ENCODE measurements at places on chromosomes 4 and X.

DNA sequence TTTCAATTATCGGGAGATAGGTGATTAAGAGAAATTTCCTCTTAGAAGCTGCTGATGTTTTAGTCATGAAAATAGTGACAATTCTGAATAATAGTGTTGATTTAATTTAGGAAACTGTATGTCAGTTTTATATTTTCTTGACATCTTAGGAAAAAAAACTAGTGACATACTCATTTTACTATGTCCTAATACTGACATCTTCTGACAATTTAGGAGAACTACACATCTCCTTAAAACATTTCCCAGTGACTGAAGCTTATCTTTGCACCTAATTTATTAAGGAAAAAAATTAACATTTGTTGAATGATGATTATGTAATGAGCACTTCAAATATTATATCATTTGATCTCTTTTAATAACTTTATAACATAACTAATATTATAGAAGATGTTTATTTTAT is 42.0 kb upstream of the RBMXL3 start:
- no peak for DNase-seq

DNA sequence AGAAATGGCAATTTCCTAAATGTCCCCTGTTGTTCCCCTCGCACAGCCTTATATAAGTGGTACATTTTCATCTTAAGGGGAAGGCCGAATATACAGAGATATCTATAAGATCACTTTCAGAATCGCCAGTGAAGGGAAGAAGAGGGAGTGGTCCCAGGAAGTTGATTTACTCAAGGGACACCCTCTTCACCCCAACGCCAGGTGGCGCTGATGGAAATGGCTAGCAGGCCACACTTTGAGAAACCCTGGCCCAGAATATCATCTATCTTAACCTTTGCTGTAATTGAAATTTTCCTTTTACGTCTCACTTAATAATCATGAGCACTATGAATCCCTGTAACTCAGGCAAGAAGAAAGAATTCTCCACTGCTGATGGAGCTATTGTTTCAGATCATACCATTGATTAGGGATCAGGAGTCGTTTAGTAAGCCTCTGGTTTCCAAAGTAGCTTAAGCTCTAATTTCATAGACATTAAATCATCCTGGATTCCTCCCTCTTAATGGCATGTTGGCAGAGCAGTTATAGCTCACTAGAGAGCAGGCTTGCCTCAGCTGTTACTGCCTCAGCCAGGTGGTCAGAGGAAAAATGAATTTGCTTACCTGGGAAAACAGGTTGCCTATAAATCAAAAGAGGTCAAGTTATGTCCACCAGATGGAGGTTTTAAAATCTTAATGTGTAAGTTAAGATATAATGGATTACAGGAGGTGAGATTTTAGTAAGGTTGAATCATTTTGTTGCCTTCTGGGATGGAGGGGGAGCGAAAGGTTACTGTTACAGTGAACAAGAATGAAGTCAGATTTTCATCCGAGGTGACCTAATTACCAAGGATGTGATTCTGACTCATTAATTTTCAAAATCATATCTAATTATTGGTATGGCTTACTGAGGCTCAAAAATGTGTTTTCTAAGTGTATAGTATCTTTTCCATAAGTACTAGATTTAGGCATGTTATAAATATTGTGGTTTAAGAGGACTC is 941.2 kb upstream of the TENM3 start:
- peak; percentile 52 for DNase-seq

GRCh38 chr4:38805530-38806145 is 1.0 kb upstream of the TLR1 start:
- no peak for DNase-seq

DNA sequence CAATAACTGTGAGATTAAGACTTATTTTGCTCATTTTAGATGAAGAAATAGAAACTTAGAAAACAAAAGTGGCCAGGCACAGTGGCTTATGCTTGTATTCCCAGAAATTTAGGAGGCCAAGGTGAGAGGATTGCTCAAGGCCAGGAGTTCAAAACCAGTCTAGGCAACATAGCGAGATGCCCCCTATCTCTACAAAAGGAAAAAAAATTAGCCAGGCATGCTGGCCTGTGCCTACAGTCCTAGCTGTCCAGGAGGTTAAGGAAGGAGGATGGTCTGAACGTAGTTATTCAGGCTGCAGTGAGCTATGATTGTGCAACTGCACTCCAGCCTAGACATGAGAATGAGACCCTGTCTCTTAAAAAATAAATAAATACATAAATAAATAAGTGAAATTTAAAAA is 28.0 kb downstream of the APELA start:
- no peak for DNase-seq

DNA sequence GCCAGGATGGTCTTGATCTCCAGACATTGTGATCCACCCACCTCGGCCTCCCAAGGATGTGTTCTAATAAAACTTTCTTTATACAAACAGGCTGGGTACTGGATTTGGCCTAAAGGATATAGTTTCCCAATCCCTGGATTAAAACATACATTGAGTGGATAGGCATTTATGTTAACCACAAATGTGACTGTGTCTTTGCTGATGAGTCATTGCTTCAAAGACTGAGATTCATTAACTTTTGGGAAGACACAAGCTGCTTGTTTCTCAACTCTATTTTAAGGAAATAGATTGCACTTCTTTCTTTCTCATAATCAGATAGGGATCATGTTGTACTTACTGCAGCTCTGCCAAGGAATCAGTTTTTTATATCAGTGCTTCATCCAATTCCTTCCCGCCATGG is 131.3 kb upstream of the AGA start:
- no peak for DNase-seq

- DNase-seq, result no peak
Observed at GRCh38 chr4:85393201-85393600, 81.7 kb upstream of the ARHGAP24 start.

GRCh38 chrX:132480581-132481203 is 8.1 kb downstream of the MBNL3 start:
- DNase-seq, result peak; percentile 53

DNA sequence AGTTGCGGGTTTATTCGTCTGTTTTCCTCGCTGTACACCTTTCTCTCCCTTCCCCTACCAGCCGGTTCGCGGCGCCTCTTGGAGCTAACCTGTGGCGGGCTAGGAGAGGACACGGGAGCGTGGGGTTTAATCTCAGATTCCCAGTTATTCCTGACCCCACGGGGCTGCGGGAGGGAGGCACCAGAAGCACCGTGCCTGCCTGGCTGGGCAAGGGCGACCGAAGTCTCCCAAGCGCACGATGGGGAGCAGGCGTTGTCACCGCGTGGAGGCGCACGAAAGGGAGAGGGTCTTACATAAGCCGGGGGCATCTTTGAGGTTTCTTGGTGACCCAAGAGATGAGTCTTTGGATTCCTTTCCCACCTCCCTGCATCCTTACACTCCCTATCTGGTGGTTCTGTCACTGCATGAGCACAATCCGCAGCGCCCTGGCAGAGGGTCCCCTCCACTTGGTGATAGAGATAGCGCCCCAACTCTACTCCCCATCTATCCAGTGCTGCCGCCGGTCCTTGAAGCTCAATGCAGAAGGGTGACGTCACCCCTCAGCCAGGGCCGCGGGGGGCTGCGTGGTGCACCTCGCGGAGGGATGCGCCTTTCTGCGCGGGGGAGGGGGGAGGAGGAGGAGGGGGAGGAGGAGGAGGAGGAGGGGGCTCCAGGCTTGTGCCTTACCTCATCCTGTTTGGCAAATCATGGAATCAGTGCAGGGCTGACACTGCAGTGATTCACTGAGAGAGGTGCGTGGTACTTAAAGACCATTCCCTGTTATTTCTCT is 793 bp downstream of the TSPAN7 start:
- DNase-seq, result no peak

DNA sequence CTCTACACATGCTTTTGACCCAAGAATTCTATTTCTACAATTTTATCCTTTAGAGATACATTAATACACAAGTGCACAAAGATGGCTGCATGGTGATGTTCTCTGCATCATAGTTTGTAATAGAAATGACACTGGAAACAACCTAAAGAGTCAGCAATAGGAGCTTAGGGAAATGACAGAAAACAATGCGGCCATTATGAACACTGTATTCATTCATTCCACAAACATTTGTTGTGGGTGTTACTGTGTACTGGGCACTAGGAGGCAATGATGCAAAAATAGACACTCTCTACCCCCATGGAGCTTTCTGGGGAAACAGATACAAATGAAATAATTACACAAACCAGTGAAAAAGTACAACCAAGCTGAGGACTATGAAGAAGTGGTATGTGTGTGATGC is 32.0 kb downstream of the IDS start:
- DNase-seq, result no peak

DNA sequence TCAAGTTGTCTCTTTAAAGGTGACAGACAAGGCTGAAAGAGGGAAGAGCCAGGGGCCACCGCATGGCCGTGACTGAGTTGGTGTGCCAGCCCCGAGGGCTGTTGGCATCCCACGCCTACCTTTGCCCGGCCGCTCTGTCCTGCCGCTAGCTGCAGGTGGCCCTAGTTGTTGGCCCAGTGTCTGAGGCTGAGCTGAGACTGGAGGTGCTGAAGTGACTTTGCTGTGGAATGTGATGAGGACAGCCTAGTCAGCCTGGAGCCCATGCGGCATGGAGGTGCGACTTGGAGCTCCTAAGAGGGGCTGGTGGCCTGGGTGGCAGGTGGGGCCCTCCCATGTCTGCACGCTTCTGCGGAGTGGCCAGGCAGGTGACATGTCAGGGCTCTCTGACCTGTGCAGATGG is 6.6 kb downstream of the TADA2B start:
- DNase-seq, result no peak

DNA sequence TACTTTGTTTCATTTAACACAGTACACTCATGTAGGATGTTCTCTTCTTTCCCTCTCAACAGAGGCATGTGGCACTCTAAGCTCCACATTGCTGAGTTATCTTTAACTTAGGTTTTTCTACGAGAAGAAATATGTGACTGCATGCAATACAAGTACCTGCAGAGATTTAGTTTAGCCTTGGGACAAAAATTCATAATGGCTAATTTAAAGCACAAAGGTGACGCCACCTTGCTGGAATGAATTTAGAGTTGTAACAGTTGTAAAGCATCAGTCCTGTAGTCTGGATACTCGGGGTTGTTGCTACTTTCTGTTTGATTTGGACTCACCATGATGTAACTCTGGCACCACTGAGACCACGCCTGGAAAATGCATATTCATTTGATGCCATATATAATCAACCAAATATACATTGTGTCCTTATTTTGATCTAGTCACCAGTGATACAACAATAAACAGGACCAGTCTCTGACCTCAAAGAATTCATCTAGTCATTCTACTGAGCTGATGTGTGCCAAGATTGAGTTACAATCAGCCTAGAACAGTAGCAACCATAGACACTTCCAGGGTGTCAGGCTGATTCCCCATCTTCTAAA is 451.0 kb upstream of the ZFP42 start:
- no peak for DNase-seq

DNA sequence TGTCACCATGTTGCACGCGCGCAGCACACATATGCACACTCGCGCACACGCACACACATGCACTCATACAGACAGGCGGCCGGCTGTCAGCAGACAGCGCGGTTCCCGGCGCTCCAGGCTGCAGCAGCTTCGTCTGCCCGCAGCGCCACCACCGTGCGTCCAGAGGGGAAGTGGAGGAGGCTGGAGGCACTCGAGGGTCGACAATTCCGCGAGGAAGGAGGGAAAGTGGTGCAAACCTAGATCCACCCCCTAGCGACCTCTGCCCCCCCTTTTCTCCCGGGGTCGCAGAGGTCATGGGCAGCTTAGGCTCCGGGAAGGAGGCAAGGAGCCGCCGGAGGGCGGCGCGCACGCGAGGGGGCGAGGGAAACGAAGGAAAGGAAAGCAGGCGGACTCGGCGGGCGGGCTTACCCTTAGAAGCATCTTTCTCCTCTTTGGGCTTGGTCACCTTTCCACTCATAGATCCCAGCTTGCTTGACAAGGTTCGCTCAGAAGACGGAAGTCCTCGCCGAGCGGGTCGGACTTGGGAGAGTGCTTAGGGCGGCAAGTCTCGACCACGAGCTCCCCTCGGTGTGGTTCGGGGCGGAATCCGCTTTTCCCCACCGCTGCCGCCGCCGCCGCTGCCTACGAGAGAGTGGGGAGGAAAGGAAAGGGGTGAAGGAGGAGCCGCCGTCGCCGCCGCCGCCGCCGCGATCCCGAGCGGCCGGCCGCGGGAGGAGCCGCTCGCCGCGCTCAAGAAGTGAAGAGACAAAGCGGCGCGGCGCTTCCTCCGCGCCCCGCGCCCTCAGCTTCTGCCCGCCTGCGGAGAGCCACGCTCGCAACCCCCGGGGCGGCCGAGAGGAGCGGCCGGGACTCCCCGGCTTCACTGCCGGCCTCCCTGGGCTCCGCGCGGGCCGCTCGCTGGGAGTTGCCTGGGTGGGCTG is 326.6 kb upstream of the F9 start:
- DNase-seq, result no peak

DNA sequence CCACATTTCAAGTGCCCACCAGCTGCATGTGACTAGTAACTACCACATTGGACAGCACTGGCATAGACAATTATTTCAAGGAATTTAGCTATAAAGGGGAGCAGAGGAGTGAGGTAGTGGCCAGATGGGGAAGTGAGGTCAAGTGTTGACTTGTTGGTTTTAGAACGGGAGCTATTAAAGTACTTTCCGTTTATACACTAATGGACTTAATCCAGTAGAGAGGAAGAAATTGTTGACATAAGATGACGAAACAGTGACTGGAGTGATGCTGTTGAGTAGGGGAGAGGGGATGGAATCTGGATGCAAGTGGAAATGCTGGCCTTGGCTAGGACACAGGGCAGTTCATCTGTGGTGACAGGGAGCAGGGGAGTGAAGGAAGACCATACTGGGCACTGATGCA is 154.4 kb downstream of the AMMECR1 start:
- peak; percentile 4 for DNase-seq

DNA sequence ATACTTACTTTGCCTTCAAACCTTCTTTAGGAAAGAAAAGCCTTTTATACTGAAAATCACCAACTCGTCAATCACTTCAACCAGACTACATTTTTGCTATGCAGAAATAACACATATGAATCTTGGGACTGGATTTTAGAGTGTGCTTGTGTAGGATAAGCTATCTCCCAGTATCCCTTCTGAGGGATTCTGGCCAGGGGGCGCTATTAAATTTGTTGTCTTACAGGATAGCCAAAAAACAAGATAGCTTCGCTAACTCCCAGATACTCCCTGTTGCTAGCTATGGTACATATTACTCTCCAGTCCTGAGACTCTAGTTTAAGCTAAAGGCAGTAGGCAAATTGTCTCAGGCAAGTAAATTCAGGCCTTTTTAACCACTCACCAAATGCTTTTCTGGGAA is 167.2 kb downstream of the LHFPL1 start:
- no peak for DNase-seq

DNA sequence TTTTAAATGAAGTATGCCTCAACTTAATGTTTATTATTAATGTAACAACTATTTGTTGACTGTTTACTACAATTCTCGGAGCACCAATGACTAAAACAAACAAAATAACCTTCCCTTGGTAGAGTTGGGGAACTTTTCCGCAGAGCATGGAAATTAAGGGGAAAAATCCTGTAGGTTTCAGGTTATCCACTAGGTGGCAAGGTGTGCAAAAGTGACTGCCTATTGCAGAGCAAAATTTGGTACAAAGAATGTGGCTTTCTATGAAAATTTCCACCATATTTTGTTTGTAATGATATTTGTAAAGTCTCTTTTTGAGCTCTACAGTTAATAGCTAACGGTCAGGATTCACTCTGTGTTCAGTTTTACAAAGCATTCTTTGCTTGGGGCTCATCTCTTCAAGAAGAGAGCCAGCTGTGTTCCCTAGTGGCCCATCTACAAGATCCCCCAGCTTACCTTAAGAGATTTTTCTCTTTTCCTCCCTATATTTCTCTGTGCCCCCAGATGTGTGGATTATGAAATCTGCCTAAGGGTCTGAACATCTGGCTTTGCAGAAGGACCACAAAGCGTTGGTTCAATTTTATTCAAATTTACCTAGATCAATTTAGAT is 61.1 kb downstream of the FBXO8 start:
- no peak for DNase-seq

Data from SHP77 (cell line).